Bone marrow (tissue), 2 donors: ENCODE measurements at places on chromosomes 13 and 19.

- DNase-seq = peak; percentile 62
Observed at GRCh38 chr13:110561344-110562035, at the start of gene RAB20. RAB20 (minus strand) TSS chr13:110561722; CDS start chr13:110561519, 203 bp downstream.

DNA sequence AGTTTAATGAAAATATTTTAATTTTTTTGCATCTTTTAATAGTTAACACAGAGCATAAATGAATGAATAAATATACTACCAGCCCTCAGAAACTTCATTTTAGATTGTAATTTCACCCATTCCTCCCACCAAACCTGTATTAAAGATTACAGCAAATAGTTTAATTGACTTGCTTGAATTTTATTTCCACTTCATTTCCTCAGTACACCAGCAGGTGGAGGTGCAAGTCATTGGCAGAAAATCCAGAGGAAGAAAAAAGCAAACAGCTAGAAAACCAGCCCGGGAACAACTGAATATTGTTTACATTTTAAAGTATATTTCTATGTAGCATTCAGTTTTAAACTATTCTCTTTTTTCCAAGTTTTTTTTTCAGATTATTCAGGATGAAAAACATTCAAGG is 177.8 kb downstream of the OLFM4 start:
- DNase-seq = no peak

DNA sequence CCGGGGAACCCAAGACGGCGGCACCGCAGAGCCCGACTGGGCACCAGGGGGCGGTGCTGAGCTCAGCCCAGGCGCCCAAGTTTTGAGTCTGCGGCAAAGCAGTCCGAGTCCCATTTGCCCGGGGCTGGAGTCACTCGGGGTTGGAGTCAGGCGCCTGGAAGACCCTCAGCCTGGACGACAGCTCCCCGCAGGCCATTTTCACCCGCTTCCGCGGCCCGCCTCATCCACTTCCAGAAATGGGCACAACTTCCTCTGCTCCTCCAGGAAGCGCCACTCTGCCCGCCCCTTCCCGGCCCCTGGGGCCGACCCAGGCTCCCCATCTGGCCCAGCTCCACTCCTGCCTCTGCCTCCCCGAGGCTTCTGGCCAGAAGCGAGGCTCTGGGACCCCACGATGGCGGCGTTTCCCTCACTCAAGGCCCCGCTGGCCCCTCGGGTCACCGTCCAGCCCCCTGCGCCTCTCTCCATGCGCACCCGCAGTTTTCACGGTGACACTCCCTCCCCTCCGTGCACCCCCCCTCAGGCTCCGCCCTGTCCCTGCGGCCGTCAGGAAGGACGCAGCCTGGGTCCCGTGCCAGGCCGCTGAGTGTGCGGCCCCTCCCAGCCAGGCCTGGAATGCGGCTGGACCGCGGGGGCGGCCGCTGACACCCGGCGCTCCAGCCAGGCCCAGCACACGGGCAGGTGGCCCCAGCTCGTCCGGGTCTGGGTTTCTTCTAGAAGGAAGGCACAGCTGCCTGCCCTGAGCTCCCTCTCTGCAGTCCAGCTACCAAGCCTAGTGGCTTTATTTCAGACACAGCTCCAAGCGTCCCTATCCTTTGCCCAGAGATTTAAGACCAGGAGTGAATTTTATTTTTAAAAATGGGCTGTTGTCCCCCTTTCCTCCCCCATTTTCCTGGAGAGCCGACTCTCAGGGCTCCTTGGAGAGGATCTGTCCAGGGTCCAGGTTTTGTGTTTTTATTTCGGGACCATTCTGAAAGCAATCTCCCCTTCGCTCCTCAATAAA is 4.7 kb downstream of the SERTAD1 start:
- DNase-seq = peak; percentile 95

DNA sequence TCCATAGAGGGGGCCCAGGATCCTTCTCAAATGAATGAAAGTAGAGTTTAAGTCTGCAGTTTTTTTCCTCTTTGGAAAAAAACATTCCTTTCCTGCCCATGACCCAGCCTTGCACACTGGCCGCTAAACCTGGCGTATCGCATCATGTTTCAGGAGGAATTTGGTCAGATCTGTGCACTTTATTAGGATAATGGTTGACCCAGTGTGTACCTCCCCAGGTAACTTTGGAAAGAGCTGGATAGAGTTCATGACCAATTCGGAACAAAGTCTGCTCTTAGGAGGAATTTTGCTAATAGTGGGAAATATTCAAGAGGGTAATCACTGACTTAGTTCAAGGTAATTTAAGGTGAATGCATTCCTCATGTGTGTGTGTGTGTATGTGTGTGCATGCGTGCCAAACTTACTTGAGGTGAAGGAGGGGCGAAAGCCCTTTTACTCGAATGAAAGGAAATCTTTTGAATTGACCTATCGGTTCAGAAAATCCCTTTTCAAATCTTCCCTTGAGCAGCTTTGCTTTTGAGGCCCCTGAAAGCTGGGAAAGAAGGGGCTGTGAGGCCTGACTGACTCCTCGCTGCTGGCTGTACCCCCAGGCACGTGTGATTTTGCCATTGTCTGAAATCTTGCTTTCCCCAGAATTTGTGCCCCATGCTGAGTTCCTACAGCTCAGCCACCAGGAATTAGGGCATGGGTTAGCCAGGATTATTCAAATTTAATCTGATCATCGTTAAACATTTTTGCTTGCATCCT is 46.3 kb downstream of the SIPA1L3 start:
- DNase-seq = no peak

GRCh38 chr19:46198756-46199155 is 30.8 kb upstream of the IGFL1 start:
- no peak for DNase-seq

- no peak for DNase-seq
Observed at GRCh38 chr19:17873786-17874757, 2.3 kb downstream of the SLC5A5 start.
